ENCODE measurements at places on chromosomes 7 and 10.

GRCh38 chr10:52755297-52756062 is 17.1 kb downstream of the MBL2 start:
- DNase-seq: no peak

- DNase-seq: no peak
These were observed 39.3 kb downstream of the SPDYE5 start for GRCh38 chr7:75531359-75531821.

DNA sequence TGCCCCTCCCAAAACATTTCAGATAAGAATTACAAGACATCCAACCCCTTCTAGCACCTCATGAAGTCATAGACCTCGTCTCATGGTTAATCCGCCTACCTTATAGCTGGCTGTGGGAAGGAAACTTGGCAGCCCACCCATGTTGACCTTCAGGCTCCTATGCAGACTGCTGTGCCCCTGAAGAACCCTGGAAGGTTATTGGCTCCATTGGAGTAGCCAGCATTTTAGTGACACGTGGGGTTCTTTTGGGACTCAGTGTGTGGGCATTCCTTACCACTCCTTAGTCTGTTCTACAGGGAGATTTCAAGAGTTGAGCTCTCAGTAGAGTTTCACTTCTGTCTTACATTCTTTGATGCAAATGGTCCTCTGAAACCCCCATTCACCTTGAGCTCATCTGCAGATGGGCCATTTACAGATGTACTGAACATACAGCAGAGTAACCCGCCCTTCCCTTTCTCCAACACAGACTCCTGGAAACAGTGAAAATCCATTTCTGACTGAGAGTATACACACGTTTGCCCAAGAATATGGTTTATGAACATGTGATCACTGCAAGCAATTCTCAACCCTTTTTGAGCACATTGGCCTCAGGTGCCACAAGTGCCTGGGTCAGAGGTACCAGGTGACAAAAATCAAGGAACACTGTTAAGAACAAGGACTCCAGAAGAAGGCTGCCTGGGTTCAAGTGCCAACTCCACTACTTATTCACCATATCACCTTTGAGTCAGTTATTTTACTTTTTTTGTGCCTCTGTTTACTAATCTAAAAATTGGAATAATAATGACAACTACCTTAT is 54.0 kb upstream of the HECW1 start:
- DNase-seq: no peak

GRCh38 chr10:60513281-60513680 is 123.6 kb upstream of the ANK3 start:
- DNase-seq: no peak

DNA sequence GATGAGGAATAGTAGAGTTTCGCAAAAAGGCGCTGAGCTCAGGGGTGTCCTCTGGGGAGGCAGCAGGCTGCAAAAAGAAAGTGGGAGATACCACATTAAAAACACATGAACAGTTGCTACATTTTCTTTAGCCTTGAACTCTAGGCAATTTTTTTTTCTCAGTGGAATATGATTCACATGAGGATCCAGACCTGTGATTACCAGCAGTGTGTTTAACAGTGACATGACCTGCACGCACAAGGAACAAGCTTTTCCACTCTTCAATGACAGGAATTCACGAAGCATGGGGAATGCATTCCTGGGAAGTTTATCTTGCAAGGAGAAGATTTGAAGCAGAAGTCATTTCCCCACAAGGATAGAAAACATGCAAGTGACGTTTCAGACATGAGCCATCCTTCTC is 161.6 kb downstream of the ITGA8 start:
- no peak for DNase-seq

DNA sequence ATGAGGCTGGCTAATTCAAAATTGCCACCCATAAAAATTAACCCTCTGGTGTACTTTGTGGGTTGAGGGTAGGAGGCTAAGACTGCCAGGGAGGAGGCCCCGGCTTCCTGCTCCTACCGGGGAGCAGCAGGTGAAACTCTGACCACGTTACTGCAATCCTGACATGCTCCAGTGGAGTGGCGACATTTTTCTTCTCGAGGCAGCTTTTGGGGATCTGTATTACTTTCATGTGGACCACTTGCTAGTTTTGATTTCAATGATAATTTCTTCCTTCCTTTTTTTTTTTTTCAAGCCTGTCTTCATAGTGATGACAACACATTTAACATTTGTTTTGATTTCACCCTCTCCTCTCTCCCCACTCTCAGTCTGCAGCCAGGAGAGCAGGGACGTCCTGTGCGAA is 14.6 kb downstream of the GATA3 start:
- DNase-seq: no peak

Data from effector CD8-positive, alpha-beta T cell (primary cell).